ENCODE measurements at places on chromosomes 3 and 15. TPM values are rescaled to one million over a fixed set of nuclear protein-coding genes. Genes with fewer than 3 reads are reported as not detected.

CCNB2 gene
- total RNA-seq: 87.2 TPM

HIGD2B gene
- total RNA-seq: not detected

GALNT15 gene
- not detected for total RNA-seq

GRCh38 chr3:4731543-4732111, 238.5 kb downstream of the ITPR1 start:
- H3K27ac ChIP-seq: no peak overlapping the region
- no peaks in the 10 kb centered on the region for H3K4me1 ChIP-seq
- DNase-seq: no peak
- H3K36me3 ChIP-seq: no peaks in the 10 kb centered on the region

DNA sequence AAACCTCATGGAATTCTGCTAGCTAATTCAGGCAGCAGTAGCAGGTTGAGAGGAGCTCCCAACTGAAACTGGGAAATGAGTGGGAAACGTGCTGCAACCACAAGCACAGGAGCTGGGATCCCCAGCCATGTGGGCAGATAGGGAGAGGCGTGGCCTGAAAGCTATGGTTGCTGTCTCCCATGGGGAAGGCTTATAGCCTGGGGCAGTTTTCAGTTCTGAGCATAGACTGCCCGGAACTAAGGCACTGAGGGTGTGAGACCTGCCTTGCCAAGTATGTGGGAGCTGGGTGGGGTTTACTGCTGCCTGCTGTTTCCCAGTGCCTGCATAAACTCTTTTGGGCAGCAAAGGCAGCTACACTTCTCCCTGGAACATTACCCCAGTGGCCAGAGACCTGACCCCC, 229.5 kb downstream of the TUSC7 start:
- no peak overlapping the region for H3K4me3 ChIP-seq
- no peaks in the 10 kb centered on the region for H3K4me1 ChIP-seq
- DNase-seq: peak; percentile 47
- H3K36me3 ChIP-seq: no peaks in the 10 kb centered on the region
- no peak overlapping the region for H3K27ac ChIP-seq
- no peaks in the 10 kb centered on the region for H3K27me3 ChIP-seq

- peak overlapping the region; percentile 49 for H3K4me3 ChIP-seq
- peaks cover 47% of the 10 kb centered on the region for H3K36me3 ChIP-seq
- DNase-seq: peak; percentile 57
- no peak overlapping the region for H3K27ac ChIP-seq
- no peaks in the 10 kb centered on the region for H3K4me1 ChIP-seq
Measured at GRCh38 chr3:128859630-128860029, 19.8 kb upstream of the ACAD9 start.

DNA sequence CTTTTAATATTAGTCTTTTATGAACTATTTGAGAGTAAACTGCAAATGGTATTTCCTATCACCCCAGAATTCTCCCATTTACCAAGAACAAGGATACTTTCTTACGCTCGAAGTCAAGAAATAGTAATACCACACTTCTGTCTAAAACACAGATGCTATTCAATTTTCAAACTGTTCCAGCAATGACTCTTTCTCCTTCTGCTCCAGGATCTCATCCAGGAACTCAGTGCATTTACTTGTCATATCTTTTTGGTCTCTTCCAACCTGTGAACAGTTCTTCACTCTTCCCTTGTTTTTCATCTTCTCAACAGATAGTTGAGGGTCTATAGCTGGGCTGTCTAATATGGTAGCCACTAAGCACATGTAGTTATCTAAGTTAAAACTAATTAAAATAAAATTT, 87.1 kb upstream of the GAP43 start:
- no peaks in the 10 kb centered on the region for H3K27me3 ChIP-seq
- H3K27ac ChIP-seq: no peak overlapping the region
- no peaks in the 10 kb centered on the region for H3K36me3 ChIP-seq
- no peaks in the 10 kb centered on the region for H3K4me1 ChIP-seq

DNA sequence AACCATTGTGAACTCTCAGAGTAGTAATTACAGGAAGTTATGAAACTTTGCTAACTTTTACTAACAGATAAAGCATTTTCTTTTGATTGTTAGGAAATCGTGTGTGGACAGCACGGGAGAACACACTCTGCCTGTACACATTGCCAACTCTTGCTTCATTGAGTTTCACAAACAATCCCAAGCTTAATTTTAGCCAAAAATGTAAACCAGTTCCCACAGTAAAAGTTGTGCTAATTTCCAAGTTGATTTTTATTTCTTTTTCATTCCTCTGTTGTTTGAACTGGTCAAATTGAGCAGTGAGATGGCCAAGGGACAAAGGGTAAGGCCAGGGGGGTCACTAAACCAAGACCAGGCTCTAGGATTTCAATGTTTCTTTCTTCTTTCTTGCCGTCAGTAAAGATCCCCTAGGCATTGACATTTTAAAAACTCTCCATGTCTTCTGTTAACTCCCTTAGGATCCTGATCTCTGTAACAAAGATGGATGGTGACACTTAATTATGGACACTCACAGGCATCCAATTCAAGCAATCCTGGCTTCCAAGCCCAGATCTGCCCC, 414.9 kb downstream of the RBMS3 start:
- DNase-seq: no peak
- peaks cover 7% of the 10 kb centered on the region for H3K4me1 ChIP-seq
- no peaks in the 10 kb centered on the region for H3K36me3 ChIP-seq
- peak overlapping the region; percentile 76 for H3K27ac ChIP-seq

DNA sequence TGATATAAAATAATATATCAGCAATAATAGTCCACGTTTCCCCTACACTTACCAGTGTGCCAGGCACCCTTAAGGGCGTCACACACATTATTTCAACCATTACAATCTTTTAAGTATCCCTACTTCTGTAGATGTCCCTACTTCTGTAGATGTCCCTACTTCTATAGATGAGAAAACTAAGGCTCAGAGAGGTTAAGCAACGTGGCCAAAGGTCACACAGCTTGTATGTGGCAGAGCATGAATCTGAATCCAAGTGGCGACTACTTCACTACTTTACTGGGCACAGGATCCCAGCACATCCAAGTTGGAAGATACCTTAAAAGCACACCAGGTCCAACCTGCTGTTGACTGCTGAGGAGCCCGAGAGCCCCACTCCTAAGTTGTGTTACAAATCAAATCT, 77.5 kb downstream of the TLE3 start:
- no peak overlapping the region for H3K27ac ChIP-seq
- H3K4me1 ChIP-seq: no peaks in the 10 kb centered on the region
- DNase-seq: no peak
- H3K36me3 ChIP-seq: no peaks in the 10 kb centered on the region
- no peak overlapping the region for H3K4me3 ChIP-seq
- no peaks in the 10 kb centered on the region for H3K27me3 ChIP-seq

DNA sequence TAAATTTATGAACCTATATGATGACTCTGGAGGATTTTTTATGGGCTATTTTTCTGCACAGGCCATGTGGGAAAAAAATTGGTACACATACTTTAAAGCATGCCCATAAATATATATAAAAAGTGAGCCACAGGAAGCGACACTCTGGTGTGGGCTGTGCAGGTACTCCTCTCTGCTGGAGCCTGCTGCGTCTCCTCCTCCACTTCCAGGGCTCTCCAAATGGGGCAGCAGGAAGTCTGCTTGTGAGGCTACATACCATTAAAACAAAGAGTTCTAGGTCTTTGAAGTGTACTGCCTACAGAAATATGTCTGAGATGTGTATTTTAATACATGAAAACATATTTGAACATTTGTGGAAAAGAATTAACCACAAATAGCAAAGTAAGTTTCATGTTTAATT, 135.1 kb downstream of the CTNNB1 start:
- no peak overlapping the region for H3K27ac ChIP-seq
- DNase-seq: no peak
- H3K4me1 ChIP-seq: no peaks in the 10 kb centered on the region
- no peaks in the 10 kb centered on the region for H3K27me3 ChIP-seq
- H3K4me3 ChIP-seq: no peak overlapping the region

Data from endodermal cell (in vitro differentiated cells).